ENCODE measurements at places on chromosomes 4 and X. TPM values are rescaled to one million over a fixed set of nuclear protein-coding genes. Genes with fewer than 3 reads are reported as not detected.

FGF16 gene
- not detected for total RNA-seq

SSX4 gene
- total RNA-seq = not detected

TMSB15C gene
- 2.2 TPM for total RNA-seq

NR3C2 gene
- total RNA-seq = 0.64 TPM

USP17L24 gene
- total RNA-seq = not detected

NAT8L gene
- total RNA-seq = not detected

INPP4B gene
- 59.3 TPM for total RNA-seq

PAGE2B gene
- total RNA-seq = not detected

TCEAL2 gene
- not detected for total RNA-seq

P2RY8 gene
- not detected for total RNA-seq

AMOT gene
- under 0.01 TPM for total RNA-seq

NALF2 gene
- total RNA-seq = 0.48 TPM

FOXP3 gene
- not detected for total RNA-seq

USP17L17 gene
- total RNA-seq = not detected

CSAG1 gene
- total RNA-seq = not detected

PAGE5 gene
- not detected for total RNA-seq

LARP7 gene
- 13.6 TPM for total RNA-seq

ZNF141 gene
- total RNA-seq = 7.7 TPM

FHIP1A gene
- 25.2 TPM for total RNA-seq

DNAAF6 gene
- not detected for total RNA-seq

NSUN7 gene
- 8.9 TPM for total RNA-seq

LONRF3 gene
- total RNA-seq = 0.21 TPM

CFI gene
- 2.9 TPM for total RNA-seq

GAGE12F gene
- not detected for total RNA-seq

VMA21 gene
- total RNA-seq = 48.7 TPM

Measured in tracheal epithelial cell (primary cell).